Astrocyte of the hippocampus (primary cell): ENCODE measurements at places on chromosomes 12 and 14.

GRCh38 chr12:114041590-114041989 lies 75.5 kb upstream of the RBM19 start:
- no peak for DNase-seq

GRCh38 chr12:29073631-29074239 lies 75.3 kb upstream of the FAR2 start:
- DNase-seq = peak; percentile 68

GRCh38 chr12:53949631-53950436 lies 4.9 kb upstream of the HOXC12 start:
- no peak for DNase-seq

- DNase-seq = peak; percentile 86
Measured at GRCh38 chr12:101939856-101940265, 62.5 kb downstream of the DRAM1 start.

- DNase-seq = no peak
Measured at GRCh38 chr12:1099158-1099557, 108.1 kb downstream of the ERC1 start.

GRCh38 chr12:26817183-26817591 lies 15.8 kb downstream of the ITPR2 start:
- DNase-seq = no peak

- peak; percentile 95 for DNase-seq
Measured at GRCh38 chr12:124906606-124907261, 7.7 kb downstream of the UBC start.

- DNase-seq = no peak
Measured at GRCh38 chr12:110075880-110076279, 27.6 kb upstream of the C12orf76 start.

DNA sequence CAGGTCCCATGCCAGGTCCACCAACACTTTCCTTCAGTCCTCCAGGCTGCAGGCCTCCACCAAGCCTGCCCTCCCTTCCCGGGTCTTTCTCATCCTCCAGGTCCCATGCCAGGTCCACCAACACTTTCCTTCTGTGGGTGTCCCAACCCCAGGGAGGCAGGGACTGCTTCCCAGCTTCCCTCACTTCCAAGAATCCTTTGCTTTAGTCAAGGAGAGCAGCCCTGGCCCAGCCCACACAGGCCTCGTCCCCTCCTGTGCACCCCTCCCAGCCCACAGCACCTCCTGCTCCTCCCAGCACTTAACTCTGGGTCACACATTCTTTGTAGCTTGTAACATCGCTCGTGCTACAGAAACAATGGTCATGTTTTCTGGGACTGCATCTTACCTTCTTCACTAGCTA lies 72.9 kb downstream of the TESC start:
- DNase-seq = no peak

- peak; percentile 24 for DNase-seq
Measured at GRCh38 chr12:27785882-27786570, 6.0 kb upstream of the MANSC4 start.

GRCh38 chr12:11729439-11730150 lies 80.1 kb downstream of the ETV6 start:
- DNase-seq = no peak

- no peak for DNase-seq
Measured at GRCh38 chr14:34195964-34196363, 245.1 kb upstream of the EGLN3 start.

DNA sequence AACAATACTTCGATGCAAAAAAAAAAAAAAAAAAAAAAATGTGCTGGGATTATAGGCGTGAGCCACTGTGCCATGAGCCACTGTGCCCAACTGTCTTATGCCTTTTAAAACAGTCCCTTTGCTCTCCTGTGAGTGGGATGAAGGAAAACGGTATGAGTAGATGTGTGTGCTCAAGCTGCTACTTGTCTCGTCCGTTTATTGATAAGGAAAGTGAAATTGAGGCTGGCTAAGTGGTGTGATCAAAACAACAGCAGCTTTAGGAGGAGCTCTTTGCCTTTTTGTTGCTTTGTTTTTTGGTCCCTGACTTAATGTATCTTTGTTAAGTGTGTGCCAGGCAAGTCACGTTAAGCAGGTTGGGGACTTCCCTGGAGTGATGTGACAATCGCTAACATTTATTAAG lies 275.9 kb downstream of the TMEM132C start:
- DNase-seq = no peak

DNA sequence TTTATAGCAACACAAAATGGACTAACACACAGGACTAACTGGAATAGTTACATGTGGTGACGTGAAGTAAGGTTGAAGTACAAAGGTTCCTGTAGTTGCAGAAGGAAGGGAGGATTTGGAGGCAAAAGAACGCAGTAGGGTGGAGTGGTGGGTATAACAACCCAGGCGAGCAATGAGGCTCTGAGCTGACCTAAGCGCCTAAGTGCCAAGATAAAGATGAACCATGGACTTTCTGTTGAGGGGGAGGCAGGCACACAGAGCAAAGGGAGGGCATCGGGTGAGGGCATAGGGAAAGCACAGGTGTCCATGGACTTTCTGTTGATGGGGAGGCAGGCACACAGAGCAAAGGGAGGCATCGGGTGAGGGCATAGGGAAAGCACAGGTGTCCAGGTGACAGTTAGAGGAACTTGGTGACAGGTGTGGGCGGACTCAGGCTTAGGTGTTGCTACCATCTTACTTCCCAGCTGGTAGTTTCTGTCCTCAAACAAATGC lies 15.2 kb downstream of the SCNN1A start:
- no peak for DNase-seq

DNA sequence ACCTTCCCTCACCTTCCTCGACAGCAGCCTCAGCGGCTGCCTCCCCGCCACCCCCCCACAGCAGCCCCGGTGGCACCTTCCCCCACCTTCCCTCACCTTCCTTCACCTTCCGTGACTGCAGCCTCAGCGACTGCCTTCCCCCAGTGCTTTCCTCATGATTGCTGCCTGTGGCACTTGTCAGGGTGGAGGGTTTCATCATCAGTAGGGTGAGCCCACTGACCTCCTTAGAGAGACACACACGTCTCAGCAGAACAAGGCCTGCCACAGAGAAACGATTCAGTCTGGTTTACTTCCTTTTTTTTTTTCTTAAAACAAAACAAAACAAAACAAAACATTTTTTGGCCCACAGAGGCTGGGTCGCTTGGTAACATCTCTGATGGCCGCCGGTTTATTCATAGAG lies 75.0 kb downstream of the EP400 start:
- no peak for DNase-seq

DNA sequence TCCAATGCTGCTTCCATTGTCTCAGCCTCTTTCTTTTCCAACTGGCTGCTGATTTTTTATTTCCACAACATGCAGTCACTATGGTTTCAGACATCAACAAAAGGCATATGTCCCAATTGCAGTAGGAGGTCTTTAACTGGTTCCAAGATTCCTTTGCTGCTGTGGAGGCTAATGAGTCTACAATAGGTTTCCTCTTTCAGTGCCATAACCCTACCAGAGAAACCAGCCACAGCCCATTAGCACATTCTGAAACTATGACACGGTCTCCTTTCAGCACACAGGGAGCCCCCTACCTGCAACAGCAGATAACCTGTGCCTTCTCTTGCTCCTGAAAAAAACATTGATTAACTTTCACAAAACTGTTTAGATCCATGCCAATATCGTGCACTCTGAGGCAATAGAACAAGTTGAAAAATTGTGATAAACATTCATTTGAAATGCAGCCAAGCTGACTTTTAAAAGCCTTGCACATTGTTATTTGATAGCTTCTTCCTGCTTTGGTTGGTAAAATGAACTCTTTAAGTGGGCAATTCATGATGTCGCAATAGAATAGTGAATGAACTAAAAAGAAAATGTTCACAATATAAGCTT lies 32.4 kb downstream of the PLEKHG7 start:
- peak; percentile 94 for DNase-seq

- DNase-seq = no peak
Measured at GRCh38 chr12:64858882-64859605, 34.6 kb downstream of the TBC1D30 start.

DNA sequence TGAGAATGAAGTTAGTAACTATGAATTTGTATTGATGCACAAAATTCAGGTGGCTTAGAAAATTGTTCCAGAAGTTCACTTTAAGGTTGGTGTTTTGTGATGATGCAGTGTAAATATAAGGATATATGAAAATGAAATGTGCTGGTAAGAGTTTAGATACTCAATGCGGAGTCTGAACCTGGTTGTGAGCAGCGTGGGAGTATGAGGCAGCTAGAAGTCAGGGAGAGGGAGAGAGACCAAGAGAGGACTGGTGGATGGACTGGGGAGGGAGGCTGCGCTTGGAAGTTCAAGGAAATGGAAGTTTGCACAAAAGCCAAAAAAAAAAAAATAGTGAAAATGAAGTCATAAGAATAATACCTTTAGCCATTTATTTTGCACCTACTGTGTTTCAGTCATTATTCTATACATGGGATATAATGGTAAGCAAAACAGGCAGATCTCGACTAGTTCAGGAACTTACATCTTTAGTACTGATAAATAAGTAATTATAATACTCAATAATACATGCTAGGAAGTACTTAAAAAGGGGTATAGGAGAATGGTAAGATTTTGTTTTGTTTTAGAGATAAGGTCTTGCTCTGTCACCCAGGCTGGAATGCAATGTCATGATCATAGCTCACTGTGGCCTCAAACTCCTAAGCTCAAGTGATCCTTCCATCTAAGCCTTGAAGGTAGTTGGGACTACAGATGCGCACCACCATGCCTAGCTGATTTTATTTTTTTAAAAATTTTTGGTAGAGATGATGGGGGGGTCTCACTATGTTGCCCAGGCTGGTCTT lies 10.0 kb upstream of the RAB21 start:
- DNase-seq = no peak

GRCh38 chr12:59603754-59604153 lies 7.9 kb downstream of the SLC16A7 start:
- no peak for DNase-seq

DNA sequence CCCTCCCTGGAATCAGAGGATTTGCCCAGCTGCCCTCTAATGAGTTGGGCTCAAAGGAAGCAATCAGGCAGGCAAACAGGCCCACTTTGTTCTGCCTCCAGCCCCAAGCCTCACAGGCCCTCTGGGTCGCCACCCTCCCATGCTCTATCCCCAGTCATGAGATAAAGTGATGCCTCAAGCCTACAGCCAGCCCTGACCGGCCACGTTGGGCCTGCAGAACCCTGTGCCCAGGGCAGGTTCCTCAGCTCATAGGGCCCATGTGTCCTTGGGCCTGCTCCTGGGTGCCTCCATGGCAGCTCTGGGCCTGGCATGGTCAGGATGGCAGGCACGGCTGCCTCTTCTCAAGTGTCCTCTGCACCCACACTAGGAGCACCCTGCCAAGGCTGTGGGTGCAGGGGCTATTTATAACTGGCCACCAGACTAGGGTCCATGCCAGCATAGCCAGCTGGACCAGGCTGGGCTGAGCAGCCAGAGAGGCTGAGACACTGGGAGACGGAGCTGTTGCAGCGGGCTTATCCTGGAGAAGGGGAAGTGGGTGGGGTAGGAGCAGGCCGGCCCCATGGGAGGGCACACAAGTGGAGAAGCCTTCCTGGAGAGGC lies 20.2 kb downstream of the HDAC7 start:
- no peak for DNase-seq

GRCh38 chr14:103022685-103023044 lies 34.7 kb downstream of the CDC42BPB start:
- DNase-seq = no peak

GRCh38 chr14:83461521-83461920 lies 1927.9 kb upstream of the SEL1L start:
- DNase-seq = peak; percentile 50

DNA sequence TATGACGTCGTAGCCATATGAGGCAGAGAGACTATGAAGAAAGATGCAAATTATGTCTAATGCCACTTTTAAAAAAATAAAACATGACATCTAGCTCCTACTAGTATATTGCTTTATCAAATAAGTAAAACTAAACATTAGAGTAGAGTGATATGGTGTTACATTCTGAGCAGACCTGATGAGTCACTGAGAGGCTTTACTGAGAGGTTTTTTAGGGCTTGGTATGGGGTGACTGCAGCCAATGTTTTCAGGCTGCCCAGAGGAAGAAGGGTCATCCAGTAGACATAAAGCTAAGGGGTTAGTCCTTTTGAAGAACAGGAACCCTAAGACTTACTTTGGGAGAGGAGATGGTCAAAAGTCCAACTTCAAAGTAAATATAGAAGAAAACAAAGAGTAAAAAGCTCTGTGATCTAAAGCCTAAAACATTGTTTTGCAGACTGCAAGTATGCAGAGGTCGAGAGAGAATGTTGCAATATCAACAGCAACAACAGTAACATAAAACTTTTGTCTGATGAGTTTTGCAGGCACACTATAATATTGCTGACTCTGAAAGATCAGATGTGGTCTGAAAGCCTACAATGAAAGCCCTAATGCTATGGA lies 774.7 kb downstream of the TMTC2 start:
- DNase-seq = no peak

DNA sequence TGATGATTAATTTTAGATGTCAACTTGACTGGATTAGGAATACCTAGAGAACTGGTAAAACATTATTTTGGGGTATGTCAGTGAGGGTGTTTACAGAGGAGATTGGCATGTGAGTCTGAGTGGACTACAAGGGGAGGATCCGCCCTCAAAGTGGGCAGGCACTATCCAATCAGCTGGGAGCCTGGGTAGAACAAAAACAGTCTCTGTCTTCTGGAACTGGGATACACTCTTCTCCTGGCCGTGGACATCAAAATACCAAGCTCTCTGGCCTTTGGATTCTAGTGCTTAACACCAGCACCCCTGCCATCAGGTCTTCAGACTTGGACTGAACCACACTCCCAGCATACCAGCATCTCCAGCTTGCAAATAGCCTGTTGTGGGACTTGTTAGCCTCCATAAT lies 4.4 kb upstream of the SCAF11 start:
- no peak for DNase-seq
